Stimulated activated CD4-positive, alpha-beta T cell treated with anti-CD3 and anti-CD28 coated beads, Interleukin-4, amount 100 ng/mL, for 4 hours (primary cell): ENCODE measurements at places on chromosomes 4 and X.

- DNase-seq, result no peak
Measured at GRCh38 chr4:23171976-23172375, 479.2 kb downstream of the GBA3 start.

DNA sequence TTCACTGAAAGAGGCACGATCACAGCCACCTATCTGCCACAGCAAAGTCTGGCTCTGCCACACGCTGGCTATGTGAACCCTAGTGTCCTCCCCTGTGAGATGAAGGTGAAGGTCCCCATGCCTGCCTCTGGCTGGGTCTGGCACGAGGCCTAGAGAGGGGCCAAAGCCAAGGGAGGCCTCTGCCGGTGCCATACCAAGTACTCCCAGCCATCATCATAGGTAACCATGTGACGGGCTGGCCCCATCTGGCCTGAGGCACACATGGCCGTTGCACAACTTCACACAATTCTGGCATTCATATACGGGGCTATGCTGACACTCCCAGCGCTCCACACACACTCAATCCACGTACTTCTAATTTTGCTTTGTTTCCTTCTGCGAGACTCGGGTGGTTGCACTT, 15.3 kb downstream of the NOP14 start:
- DNase-seq, result no peak

- no peak for DNase-seq
Measured at GRCh38 chr4:37909332-37910090, 18.6 kb downstream of the TBC1D1 start.

- DNase-seq, result no peak
Measured at GRCh38 chrX:18666614-18667013, 5.3 kb downstream of the RS1 start.

- DNase-seq, result no peak
Measured at GRCh38 chr4:152038238-152038637, 277.4 kb upstream of the GATB start.
